ENCODE measurements at places on chromosomes 6 and 20.

DNA sequence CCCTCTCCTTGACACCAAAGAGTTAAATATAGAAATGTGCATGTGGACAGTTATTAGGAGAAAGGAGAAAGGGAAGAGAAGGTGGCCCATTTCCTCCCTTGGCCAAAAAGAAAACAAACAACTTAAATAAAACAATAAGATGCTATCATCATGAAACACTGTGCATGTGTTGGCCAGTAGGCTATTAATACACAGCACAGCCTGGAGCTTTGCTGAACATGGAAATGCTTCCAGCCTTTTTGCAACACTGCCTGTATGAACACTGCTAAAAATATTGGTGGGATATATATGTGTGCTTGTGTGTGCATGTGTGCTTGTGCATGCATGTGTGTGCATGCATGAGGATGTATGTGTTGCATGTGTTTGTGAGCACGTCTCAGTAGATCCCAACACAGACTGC is 100.4 kb downstream of the LY86 start:
- DNase-seq, result no peak

GRCh38 chr6:29502181-29502580 is 14.4 kb upstream of the MAS1L start:
- DNase-seq, result no peak

DNA sequence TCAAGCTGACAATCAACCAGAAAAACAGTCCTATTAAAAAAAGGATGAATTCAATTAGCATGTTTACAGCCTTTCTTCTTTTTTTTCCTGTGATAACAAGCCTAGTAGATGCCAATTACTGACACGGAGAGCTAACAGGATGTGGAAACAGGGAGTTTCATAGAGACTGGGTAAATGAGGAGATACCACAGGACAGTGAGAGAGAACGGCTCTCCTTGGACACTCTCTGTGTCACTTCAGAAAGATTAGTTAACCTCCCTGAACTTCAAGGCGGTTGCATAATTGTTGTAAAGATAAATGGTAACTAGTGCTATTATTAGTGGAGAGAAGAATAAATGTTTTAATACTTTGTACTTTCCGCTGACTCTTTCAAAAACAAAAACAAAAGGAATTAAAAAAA is 14.8 kb downstream of the SLC17A5 start:
- DNase-seq, result no peak

- no peak for DNase-seq
Observed at GRCh38 chr6:57195457-57195856, 23.3 kb downstream of the BAG2 start.

GRCh38 chr6:119627908-119628669 is 278.5 kb upstream of the MAN1A1 start:
- DNase-seq, result no peak

- DNase-seq, result no peak
Observed at GRCh38 chr6:127784468-127784867, 116.4 kb downstream of the THEMIS start.

DNA sequence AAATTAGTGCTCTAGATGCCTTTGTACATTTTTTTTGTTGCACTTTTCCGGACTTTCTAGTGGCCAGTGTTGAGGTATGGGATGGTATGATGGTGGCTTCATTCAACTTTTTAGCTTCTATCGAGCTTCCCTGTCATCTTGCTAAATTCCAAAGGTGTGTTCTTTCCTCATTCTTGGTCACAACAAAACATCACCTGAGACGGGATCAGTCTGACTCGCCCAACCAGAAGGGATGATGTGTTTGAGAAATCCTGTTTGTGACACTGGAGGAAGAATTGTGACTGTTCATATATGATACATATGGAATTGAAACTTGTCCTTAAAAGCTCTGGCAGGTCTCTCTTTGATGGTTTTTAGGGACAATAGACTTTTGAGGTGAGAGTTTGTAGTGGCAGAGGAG is 33.8 kb downstream of the KCNS1 start:
- DNase-seq, result no peak

- no peak for DNase-seq
Observed at GRCh38 chr20:31712112-31712553, 10.5 kb downstream of the BCL2L1 start.

- no peak for DNase-seq
Observed at GRCh38 chr6:51814418-51814817, 273.0 kb downstream of the PKHD1 start.

DNA sequence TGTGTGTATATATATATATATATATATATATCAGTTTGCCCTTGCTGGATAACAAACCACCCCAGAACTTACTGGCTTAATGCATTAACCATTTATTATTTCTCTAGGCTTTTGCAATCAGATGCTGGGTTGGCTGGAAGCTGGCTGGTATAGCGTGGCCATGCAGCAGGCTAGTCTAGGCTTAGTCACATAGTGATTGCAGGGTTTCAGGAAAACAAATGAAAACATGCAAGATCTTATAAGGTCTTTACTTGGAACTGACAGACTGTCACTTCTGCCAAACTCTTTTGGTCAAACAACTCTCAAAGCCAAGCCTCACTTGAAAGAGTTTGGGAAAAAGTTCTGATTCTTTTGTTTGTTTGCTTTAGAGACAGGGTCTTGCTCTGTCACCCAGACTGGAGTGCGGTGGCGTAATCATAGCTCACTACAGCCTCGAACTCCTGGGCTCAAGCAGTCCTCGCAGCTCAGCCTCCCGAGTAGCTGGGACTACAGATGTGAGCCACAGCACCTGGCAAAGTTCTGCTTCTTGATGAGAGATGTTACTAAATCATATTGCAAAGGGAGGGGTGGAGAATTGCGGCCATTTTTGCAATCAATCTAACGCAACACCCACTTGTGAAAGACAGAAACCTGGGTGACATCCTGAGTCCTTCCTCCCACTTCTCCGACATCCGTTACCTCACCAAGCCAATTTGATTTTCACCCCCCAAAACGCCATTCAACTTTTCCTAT is 74.6 kb upstream of the RNF24 start:
- no peak for DNase-seq

DNA sequence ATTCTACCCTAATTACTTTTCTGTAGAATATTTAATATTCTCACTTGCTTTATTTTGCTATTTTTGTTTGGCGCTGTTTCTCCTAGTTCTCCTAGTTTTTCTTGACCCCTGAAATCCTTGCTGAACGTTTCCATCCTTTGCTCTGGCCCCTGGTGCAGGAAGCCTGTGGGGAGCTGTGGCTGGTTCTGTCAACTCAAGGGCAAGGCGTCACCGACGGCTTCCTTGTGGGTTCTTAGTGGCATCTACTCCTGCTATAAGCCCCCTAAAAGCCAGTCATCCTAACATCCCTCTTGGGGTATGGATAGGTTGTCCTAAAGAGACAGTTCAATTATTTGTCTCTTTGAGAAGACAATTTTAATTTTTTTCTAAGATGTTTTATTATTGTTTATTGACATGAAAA is 36.9 kb upstream of the KIF25 start:
- no peak for DNase-seq

DNA sequence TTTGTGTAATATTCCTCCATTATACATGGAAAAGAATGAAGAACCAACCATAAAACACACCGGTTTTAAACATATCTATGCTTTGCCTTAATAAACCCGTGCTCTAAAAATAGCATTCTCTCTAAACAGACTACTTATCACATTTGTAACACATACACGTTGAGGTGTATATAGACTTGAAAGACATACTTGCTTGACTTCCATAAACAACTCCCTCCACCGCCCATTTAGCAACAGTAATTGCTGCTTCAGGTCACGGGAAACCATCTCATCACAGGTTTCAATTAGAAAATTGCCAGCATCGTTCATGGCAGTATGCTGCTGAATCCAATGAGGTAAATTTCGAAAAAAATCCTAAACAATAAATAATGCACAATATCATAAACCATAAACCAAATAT is 174.0 kb downstream of the SYNE1 start:
- DNase-seq, result no peak

DNA sequence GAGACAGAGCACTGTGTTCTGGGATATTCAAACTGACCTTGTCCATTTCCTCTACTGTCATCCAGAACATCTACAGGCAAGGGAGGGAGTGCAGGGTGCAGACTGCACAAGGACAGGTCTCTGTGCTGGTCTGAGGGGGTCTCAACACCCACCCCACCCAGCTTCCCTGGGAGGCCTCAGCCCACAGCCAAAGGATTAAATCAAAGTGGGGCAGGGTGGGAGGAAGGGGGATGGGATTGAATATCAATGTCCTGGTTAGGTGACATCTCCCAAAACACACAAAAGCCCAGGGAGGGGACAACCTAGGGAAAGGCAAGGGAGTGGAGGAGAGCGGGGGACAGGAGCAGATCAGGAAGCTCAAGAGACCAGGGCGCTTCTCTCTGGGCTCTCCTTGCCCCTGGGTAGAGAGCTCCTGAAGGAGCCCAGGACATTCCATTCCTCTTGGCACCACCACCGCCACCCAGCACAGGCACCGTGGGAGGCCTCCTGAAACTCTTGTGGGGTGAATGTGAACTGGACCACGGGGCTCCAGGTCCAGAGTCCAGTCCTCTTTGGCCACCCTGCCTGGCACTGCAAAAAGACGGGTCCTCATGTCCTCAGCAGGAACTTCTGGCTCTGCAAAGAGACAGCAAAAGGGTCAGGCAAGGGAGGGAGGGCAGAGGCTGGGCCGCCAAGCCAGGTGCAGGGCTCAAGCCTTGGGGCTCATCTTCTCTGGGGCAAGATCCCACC is 73.9 kb downstream of the JPH2 start:
- no peak for DNase-seq

GRCh38 chr6:12543953-12544352 is 172.6 kb upstream of the PHACTR1 start:
- DNase-seq, result no peak

GRCh38 chr6:169825558-169826225 is 74.3 kb downstream of the ERMARD start:
- DNase-seq, result no peak

DNA sequence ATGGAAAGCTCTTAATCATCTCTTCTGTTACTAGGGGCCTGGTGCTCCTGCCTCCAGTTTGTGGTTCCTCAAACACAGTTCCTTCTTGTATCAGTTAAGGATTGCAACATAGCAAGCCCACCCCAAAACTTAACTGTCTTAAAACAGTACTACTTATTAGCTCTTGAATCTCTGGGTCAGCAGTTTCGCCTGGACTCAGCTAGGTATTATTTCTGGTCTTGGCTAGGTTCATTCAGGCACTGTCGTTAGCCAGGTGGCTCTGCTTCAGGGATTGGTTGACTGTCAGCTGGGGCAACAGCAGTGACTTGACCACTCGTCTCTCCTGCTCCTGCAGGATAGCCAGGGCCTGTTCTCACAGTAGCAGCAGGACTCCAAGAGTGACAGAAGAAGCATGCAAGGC is 30.0 kb upstream of the RALY start:
- no peak for DNase-seq

DNA sequence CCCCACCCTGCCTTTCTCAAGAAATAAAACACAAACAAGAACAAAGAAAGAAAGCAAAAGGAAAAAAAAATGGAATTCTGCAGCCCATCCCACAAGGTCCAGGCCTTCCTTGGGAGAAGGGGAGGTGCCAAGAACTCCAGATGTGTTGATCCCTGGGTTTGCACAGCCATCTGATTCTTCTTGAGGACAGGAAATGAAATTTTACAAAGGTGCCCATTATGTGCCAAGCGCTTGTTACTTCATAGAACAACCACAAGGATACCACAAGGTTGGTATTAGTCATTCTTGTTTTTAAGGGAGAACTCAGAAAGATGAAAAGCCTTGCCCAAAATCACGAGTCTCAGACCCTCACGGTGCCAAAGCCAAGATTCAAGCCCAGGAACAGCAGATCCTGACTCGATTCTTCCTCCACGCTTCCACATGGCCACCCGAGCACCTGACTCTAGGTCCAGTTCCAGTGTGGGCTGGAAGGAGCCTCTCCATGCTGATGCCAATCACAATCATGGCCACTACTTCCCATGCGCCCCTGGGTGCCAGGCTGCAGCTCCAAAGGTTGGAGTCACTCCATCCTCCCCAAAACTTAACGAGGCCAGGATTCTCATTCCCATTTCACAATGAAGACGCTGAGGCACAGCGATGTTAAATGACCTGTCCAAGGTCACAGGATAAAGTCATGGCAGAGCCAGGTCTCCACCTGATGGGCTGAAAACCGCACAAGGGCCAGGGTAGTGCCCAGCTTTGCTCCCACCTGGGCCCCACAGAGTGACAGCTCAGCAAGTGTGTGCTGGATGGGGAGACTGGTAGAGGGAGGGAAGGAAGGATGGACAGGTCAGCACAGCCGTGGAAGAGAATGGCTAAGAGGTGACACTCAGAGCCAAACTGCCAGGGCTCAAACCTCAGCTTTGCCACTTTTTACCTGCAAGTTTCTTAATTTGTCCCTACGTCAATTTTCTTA is 66.7 kb upstream of the TOP1 start:
- no peak for DNase-seq

GRCh38 chr20:50501972-50502745 is 8.0 kb upstream of the PTPN1 start:
- DNase-seq, result no peak

- DNase-seq, result no peak
Observed at GRCh38 chr6:33997265-33997664, 148.6 kb downstream of the GRM4 start.

GRCh38 chr20:12740647-12741046 is 268.1 kb upstream of the SPTLC3 start:
- no peak for DNase-seq

- DNase-seq, result no peak
Observed at GRCh38 chr20:37945091-37945547, 42.2 kb downstream of the VSTM2L start.

GRCh38 chr20:48236000-48236970 is 451.0 kb upstream of the SULF2 start:
- DNase-seq, result no peak

DNA sequence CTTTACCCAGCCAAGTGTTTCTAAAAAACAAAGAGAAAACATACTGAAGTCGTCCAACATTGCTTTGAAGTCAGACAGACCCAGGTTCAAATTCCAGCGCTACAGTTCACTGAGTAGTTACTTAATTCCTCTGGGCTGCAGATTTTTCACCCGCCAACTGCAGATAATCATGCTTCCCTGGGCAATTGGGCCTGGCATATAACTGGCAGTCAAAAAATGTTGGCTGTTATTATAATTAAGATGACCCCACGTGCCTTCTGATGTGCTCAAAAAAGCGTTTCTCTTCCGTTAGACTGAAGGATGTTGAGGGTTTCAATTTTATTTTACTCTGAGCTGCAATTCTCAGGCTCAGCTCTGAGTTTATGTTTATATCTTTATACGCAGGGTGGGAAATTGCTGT is 156.1 kb upstream of the CITED2 start:
- no peak for DNase-seq

DNA sequence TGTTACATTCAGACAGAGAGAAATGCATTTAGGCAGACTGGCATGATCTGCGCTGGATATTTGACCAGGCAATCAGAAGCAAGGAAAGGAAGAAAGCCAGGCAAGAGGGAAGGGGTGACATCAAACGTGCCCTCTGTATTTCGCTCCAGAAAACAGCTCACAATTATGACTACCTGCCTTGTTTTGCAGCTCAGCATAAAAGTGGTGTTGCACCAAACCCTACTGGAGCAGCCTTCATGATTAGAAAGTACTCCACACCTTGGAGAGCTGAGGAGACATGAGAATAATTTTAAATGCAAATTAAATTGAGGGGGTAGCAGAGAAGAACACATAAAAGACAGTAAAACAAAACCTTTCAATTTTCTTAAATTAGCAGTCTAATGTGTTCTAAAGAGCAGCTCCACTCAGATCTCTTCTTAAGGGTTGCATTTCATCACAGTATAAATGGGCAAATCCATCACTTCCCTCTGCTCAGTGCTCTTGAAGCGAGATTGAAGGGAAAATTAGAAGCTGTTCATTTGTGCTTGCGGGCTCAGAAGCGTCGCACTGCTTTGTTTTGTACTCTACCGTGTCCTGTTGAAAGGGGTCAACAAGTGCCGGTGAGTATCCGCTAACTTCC is at the start of gene PHACTR1:
PHACTR1 (plus strand) TSS at position 470 of the 619 bp plus-strand sequence.
- no peak for DNase-seq
